ENCODE measurements at places on chromosomes 1 and 21. TPM values are rescaled to one million over a fixed set of nuclear protein-coding genes. Genes with fewer than 3 reads are reported as not detected.

GRCh38 chr1:46585312-46585938 is 18.6 kb downstream of the MKNK1 start:
- DNase-seq, result no peak

DNA sequence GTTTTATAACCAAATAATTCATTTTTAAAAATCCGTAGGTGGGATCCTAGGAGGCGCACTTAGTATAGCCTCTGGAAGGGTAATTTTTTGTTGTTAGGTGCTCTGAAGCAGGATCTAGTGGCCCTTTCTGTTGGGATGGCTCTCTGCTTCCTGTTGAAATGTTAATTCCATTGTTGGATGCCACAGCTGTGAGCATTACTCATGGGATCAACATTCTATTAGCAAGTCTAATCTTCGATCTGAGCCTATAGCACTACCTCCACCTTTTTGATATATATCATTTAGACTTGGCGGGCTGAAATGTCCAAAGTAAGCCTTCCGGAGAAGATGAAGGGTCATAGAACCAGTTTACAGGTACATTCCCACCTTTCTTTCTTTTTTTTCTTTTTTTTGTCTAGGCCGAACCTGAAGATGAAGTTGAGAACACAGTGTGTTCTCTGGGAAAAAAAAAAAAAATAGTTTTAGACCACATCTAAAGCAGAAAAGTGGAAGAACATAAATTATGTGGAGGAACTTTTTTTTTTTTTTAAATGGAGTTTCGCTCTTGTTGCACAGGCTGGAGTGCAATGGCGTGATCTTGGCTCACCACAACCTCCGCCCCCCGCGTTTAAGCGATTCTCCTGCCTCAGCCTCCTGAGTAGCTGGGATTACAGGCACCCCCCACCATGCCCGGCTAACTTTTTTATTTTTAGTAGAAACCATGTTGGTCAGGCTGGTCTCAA is 1.4 kb downstream of the CXADR start:
- peak; percentile 27 for DNase-seq

GRCh38 chr1:153567621-153568366 is 2.1 kb upstream of the S100A2 start:
- peak; percentile 50 for DNase-seq

GRCh38 chr21:27695246-27695645 is 728.4 kb upstream of the ADAMTS5 start:
- DNase-seq, result no peak

ACAP3 gene
- 16.4 TPM for total RNA-seq

GRCh38 chr1:87061742-87062156 is 147.3 kb downstream of the HS2ST1 start:
- DNase-seq, result no peak

DNA sequence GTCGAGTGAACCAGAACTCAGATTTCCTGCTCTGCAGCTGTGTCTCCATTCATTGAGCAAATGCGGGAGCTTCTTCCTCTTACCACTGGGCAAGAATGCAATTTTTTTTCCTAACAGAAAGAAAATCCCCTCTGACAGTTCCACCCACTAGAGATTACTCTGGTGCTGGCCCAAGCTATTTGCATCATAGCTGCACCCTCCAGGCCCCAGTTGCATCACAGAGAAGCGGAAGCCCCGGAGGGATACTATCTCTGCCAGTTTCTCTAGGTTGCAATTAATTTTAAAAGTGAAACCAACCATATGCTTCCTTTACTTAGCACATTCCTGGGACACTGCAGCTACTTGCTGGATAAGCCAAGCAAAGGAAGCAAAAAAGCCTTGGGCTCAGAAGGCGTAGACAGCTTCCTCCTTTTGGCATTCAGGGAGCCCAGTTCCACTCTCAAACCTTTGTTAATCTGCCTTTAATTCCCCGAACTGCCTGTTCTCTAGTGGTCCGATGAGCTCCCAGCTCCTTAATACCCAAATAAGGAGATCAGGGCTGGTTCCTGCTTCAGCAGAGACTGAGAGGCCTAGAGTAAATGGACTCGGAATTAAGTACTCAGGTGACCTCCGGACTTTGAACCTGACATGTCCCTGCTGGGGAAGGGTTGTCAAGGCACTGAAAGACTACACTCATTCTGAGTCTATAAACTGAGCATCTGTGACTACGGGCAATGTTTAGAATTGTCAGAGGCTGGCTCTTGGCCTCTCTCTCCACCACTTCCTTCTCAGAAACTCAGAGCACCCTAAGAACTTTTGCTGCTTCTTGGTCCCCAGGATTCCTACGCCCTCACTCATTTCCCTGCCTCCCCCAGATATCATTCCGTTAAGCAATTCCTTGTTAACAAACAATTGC is 72.5 kb upstream of the TNFSF18 start:
- DNase-seq, result peak; percentile 93

WNT9A gene
- 0.04 TPM for total RNA-seq

DNA sequence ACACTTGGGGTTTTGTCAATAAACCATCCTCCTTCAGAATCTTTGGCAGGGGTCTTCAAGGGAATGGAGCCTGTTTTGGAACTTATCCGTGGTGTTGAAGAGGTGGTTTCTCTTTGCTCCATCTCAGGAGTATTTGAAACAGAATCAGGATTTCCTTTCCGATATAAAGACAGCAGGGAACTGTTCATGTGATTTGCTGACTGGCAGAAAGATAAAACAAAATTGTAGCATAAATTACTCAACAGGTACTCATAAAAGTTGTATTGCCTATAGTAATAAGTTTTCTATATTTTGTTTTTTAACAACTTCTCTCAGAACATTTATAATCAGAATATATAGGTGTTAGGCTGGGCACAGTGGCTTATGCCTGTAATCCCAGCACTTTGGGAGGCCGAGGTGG is 21.9 kb downstream of the NVL start:
- no peak for DNase-seq

- DNase-seq, result no peak
These were observed 51.0 kb upstream of the ACTL8 start for GRCh38 chr1:17704176-17704575.

GRCh38 chr1:42209526-42210251 is 45.1 kb upstream of the GUCA2A start:
- DNase-seq, result no peak

KCNA3 gene
- not detected for total RNA-seq

- no peak for DNase-seq
These were observed 7.2 kb downstream of the APCS start for GRCh38 chr1:159594625-159595405.

CADM3 gene
- total RNA-seq, result not detected

- DNase-seq, result no peak
These were observed 22.2 kb downstream of the DNM3 start for GRCh38 chr1:171863531-171863930.

DNA sequence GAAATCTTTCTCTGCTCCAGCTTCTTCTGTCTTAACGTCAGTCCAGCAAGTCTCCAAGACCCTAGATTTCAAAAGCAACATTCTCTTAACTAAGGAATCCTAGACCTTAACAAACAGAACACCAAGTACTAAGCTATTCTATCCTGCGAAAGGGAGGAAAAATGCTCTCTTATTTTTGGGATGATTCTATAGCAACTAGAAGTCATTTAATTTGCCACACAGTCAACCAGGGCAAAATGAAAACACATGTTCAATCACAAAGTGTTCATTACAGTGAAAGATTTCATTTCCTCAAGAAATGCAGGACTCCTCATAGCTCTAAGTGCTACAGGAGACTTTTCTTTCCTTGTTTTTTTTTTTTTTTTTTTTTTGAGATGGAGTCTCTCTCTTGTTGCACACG is 36.2 kb upstream of the DOCK7 start:
- DNase-seq, result no peak

GJB5 gene
- total RNA-seq, result not detected

TPTE gene
- total RNA-seq, result not detected

CTSK gene
- total RNA-seq, result 0.62 TPM

RUNX3 gene
- not detected for total RNA-seq
